ENCODE measurements at places on chromosomes 7 and 10. TPM values are rescaled to one million over a fixed set of nuclear protein-coding genes. Genes with fewer than 3 reads are reported as not detected.

FAM180A gene
- total RNA-seq = 16.3 TPM

SH2D4B gene
- total RNA-seq = not detected

GRIFIN gene
- not detected for total RNA-seq

CCAR1 gene
- total RNA-seq = 12.5 TPM

ACADSB gene
- 3.5 TPM for total RNA-seq

CUZD1 gene
- 0.30 TPM for total RNA-seq
